Neural crest cell (in vitro differentiated cells): ENCODE measurements at places on chromosomes 11 and 22. TPM values are rescaled to one million over a fixed set of nuclear protein-coding genes. Genes with fewer than 3 reads are reported as not detected.

GPHA2 gene
- total RNA-seq = not detected in 2 replicates

KLHDC7B gene
- total RNA-seq = 0.05 and 0.07 TPM in 2 replicates

GRCh38 chr11:116997071-116997470, 101.2 kb downstream of the SIK3 start:
- no peak for DNase-seq

DNA sequence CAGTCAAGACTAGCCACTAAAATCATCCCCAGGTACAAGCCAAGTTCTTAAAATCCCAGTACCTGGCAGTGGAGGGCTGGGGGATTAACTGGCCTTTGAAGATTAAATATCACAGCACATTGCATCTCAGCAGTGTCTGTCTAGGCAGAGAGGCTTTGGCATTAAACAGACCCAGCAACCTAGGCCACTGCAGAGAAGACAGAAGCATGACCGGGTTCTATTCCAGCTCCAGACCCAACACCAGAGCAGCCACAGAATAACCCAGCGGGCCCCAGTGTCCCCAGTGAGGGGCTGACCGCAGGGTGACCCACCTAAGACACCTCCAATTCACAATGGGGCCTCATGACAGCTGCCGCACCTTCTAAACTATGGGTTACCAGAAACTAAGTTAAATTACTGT, 88.2 kb downstream of the SHANK2 start:
- no peak for DNase-seq

DNA sequence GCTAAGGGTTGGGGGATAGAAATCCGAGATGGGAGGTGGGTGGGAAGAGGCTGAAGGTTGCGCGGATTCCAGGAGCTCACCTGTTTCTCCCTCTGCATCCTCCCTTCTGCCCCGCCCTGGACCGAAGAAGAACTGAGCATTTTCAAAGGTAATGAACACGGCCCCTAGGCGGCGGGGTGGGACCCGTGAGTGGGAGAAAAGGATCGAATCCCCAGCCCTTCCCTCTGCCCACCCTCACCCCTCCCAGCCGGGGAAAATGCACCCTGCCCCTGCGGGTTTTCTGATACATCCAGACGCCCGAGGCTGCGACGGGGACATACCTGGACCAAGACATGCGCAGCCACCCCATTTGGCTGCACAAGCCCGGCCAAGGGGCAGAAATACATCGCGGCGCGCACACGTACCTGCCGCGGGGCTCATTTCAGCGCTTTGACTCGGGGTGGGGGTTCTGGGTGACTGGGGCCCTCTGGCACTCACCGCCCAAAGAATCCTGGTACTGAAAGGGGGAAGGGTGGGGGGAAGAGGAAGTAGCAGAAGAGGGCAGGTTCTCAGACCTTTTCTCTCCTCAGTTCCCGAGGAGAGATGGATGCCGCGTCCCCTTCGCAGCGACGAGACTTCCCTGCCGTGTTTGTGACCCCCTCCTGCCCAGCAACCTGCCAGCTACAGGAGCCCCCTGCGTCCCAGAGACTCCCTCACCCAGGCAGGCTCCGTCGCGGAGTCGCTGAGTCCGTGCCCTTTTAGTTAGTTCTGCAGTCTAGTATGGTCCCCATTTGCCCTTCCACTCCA, 6.0 kb downstream of the VSIG2 start:
- no peak for DNase-seq

DNA sequence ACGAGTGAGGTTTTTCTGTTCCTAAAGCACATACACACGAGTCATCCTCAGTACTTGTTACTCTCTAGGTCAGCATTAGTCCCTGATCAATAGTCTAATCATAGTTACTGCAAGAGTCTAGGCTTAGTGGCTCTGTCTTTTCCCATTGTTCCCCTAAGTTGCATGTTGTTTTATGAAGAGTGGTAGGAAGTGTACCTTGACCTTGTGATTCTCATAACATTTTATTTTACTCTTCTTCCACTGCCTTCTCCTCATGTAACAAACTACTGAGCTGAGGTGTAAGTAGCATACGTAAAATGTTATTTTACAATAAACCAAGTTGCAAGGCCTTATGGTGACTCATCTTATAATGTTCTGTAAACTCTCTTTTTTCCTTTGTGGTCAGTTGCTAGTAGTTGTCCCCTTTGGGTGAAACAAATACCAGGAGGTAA, 15.0 kb downstream of the METTL15 start:
- DNase-seq = no peak
